ENCODE measurements at places on chromosomes 4 and X.

DNA sequence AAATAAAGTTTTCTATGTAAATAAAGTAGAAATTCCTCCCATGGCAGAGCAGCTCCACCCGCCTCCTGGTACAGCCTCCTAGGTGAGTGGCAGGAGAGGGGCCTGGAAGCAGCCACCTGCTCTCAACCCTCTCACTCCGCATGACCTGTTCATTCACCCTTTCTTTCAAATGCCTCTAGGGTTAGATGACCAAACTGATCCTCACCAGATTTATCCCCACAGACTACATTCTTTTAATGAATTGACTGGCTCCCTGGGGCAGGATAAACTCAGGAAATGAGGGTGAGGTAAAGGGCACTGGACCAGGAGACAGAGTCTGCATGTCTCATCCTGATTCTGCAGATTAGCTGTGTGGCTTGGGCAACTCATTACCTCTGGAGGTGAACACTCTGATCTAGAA lies 32.6 kb upstream of the NKX6-1 start:
- no peak for DNase-seq

- no peak for DNase-seq
Observed at GRCh38 chr4:156475322-156475721, 496.3 kb downstream of the PDGFC start.

DNA sequence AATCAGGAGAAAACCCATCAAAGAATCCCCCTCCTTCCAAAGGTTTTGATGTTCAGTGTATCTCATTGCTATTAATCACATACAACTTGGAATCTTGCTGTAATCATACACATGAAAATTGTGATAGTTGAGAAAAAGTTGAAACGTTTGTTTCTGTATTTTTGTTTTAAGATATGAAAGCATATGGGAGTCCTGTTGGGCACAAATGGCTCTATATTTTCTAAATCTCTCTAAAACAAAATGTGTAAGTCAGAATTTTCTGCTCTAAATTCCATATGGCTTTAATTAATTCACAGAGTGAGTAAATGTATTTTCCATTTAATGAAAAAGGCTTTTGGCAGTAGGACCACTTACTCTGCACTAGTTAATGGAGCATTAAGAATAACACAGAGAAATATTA lies 140.2 kb downstream of the MOSPD2 start:
- DNase-seq, result no peak

DNA sequence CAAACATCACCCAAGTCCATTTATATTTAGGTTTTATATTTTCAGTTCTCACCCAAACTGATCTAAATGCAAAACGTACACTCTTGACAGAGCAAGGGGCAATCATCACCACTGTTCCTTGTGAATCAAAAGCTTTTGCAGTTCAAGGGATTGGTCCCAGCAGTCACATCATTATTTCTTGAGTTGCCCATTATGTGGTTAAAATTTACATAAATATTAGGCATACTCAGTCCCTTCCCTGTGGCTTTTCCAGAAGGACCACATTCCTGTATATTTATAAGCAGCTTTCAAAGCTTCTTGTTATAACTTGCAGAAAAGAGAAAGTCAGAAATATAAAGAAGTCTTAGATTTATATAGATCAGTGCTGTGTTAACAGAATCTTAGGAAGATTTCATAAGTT lies 224.4 kb downstream of the CLCN4 start:
- no peak for DNase-seq

DNA sequence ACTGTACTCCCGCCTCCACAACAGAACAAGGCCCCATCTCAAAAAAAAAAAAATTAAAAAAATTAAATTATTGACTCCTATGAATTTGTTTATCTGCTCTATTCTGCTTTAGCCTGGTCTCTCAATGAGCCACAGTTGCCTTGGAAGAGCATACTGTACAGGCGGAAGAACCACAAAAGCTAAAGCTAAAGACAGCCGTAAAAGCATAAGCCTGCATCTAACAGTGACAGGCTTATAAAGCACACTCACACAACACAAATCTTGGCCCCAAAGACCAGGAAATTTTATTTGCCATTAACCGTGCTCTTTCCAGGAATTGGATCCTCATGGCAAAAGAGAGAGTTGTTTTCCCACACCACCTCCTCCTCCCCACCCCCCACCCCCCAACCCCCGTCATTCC lies 53.5 kb upstream of the KLF3 start:
- DNase-seq, result no peak

GRCh38 chr4:108589961-108590360 lies 30.4 kb upstream of the RPL34 start:
- DNase-seq, result no peak

GRCh38 chr4:109179061-109179460 lies 123.4 kb downstream of the COL25A1 start:
- no peak for DNase-seq

GRCh38 chrX:141221611-141222010 lies 20.7 kb downstream of the SPANXC start:
- DNase-seq, result no peak

GRCh38 chr4:150182794-150183193 lies 104.5 kb downstream of the DCLK2 start:
- no peak for DNase-seq

DNA sequence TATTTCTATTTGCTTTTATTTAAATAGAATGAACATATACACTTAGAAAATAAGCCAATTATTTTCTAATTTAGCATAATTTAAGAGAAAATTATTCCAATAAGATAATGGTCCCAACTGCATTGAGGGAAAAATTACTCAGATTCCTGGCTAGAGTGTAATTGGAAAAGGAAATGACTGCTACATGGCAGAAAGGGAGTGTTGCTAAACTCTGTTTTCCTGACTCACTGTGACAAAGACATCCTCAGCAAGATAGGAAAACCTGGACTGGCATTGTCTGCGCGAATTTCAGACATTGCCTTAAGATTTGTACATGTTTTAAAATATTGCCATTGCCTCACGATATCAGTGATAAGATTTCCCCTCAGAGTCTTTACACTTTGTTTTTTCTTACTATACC lies 8.2 kb downstream of the TNIP3 start:
- DNase-seq, result no peak

DNA sequence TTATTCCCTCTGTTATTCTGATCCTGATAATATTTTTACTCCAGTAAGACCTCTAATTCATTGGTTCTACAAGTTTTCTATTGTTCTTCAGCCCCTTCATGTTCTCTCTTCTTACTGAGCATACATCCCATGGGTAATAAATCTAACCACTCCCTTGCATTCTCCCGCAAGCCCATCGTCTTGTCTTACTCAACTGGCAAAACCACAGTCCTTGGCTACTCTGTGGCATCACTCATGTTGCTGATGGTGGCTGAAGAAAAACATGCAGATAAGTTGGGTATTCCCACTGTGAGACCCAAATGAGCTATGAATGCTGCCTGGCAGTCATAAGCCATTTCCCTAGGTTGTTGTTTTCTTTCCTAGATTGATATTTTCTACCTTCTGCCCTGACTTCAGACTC lies 402.2 kb upstream of the AADAT start:
- DNase-seq, result no peak

DNA sequence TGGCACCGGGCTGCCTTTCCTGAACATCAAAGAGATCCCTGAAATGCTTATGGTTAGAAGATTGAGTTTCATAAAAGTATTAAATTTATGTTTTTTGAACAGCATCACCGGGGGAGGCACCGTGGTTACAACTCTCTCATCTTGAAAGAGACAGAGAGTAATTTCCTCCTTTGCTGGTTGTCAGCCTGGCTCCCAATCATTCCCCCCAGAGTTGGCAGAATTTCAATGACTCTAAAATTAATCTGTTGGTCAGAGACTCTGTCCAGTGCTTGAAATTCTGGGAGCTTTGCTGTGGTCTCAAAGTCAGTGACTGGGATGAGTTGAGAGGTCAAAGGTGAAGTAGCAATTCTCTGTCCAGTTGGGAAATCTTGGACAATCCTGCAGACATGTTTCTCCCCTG lies 135.9 kb downstream of the RAB28 start:
- DNase-seq, result no peak

- no peak for DNase-seq
Observed at GRCh38 chr4:87053802-87054767, 119.3 kb downstream of the AFF1 start.

GRCh38 chr4:189809241-189809735 lies 131.4 kb upstream of the FRG1 start:
- no peak for DNase-seq

Measured in NCI-H510A (cell line).